ENCODE measurements at places on chromosomes 5 and 9.

GRCh38 chr5:141777130-141777529, 95.1 kb upstream of the ARAP3 start:
- no peak for DNase-seq

- DNase-seq = no peak
Observed at GRCh38 chr5:40406741-40407211, 272.9 kb upstream of the PTGER4 start.

DNA sequence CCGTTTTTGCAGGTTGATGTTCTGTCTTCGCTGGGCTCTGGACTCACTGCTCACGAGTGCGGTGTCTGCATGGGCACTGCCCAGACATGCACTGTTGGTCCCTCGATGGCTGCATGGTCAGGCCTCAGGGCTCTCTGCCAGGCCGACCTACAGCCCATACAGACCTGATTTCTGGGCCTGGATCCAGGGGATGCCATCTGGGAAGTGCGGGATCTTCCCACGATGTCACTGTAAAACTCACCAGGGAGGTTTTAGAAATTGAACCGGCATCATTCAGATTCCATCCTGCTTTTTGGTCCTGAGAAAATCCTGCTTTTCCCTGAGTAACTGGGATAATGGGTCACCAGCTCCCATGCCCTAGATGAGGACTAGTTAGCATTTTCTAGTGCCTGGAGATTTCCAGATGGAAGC, 9.1 kb downstream of the S1PR3 start:
- DNase-seq = no peak

DNA sequence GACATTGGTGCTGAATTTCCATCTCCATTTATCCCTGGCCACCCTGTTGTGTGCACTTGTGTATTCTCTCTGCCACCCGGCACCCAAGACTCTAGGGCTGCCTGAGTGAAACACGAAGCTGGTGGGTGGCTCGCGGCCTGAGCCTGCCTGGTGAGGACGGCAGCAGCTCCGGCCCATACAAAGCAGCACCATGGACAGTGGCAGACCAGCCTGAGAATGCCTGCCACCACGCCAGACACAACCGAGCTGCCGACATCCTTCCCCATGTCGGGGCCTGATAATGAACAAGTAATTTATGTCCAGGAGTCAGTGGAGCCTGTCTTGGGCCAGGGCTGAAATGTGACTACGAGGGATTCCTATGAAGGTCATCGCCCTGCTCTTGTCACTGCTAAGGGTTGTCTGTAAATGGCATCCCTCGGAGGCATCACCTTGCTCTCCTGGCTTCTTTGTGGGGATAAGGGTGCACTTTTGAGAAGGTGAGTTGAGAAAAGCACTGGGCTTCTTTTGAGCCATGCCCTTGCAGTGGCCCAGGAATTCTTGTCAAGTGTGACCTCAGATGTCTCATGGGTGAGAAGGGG, 175.7 kb downstream of the MELK start:
- no peak for DNase-seq

DNA sequence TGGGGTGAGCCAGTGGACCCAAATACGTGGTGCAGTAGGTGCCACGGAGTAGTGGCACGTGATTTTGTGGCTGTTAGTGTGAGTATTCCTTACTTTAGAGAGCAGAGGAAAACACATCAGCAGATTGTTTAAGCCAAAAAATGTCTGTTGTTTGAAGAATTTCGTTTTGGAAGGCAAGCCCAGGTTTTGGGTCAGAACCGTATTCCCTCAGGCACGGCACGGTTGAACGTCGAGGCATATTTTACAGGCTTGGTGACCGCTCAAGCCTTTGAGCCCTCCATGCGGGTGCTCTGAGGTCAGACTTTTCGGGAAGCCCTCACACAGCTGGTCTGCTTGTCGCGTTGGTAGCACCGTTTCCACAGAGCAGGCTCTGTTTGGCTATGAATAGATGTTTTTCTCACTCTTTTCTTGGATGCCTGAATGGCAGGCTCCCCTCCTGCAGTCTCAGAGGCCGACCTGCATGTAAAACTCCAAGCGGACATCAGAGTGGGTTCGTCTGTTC, 27.2 kb downstream of the NEK6 start:
- no peak for DNase-seq

DNA sequence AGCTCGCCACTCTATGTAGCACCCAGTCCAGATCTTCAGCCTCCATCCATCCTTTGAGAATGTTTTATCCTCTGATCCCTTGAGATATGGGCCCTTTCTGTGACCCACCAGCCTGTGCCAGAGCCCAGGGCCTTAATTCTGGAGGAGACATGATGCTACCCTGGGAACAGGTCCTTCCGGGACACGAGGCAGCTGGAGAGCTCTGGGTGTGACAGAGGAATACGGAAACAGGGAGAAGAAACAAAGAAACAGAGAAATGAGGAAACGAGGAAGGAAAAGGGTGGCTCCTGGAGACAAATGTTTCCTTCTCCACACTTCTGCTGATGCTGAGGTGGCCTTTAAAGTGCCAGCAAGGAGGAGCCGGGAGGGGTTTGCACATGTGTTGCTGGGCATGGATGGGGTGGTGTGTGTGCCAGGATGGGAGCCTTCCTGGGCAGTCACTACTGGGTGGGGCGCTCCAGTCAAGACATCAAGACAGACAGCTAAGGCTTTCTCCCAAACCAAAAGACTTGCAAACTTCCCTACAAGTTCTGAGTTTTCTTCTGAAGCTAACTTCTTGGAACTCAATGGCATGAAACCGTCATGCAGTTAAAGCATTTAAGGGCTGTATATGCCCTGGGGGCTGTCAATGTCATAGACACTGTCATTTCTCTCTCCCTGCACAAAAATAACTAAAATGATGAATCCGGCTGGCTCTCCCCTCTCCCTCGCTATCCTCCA, 22.8 kb upstream of the MARCHF6 start:
- no peak for DNase-seq

GRCh38 chr9:112599732-112600131, 113.1 kb downstream of the KIAA1958 start:
- no peak for DNase-seq

GRCh38 chr5:37553720-37554404, 174.7 kb downstream of the WDR70 start:
- no peak for DNase-seq

DNA sequence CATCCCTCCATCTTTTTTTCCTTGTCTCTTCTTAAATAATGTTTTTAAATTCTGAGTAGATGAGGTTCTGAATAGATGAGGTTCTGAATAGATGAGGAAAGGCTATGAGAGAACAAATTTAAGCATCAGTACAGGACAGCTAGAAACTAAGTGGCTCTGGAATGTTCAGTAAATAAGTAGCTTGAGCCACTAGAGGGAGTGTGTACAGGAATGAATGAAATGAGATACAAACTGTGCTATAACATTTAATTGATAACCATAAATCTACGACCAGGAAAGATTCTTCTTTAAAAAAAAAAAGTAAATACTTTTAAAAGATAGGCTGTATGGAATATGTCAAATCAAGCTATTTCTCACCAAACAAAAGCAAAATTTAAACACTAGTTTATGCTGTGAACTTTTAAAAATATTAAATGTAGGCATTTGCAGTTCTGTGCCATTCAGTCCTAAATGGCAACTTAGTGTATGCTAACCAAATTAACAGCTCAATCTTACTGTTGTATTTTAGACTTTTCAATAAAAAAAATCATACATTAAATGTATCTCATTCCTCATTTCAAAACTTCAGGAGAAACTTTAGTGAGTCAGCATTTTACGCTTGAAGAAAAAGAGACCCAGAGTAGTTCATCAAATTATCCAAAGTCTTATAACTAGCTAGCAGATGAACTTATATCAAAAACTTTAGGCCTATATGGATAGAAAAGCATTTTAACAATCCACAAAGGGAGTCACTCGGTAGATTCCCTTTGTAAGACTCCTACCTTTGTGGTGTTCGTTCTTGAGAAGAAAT, 70.4 kb upstream of the SNX2 start:
- DNase-seq = peak; percentile 47

GRCh38 chr5:94125107-94125506, 383.7 kb upstream of the POU5F2 start:
- DNase-seq = no peak

All from NCI-H2171 treated with DMSO at 0.1 percent for 48 hours (cell line).